ENCODE measurements at places on chromosomes 3 and 15. TPM values are rescaled to one million over a fixed set of nuclear protein-coding genes. Genes with fewer than 3 reads are reported as not detected.

FILIP1L gene
- 15.5 TPM for total RNA-seq

CHRNA7 gene
- 0.55 TPM for total RNA-seq

NEK10 gene
- 0.70 TPM for total RNA-seq

ANKRD34C gene
- total RNA-seq, result not detected

CLRN1 gene
- not detected for total RNA-seq

UBXN7 gene
- 50.7 TPM for total RNA-seq

GOLGA6L7 gene
- not detected for total RNA-seq

CKMT1A gene
- not detected for total RNA-seq

PCSK6 gene
- 1.5 TPM for total RNA-seq

TGM4 gene
- not detected for total RNA-seq

CYP19A1 gene
- 1.0 TPM for total RNA-seq

TMEM212 gene
- not detected for total RNA-seq

SMCO1 gene
- total RNA-seq, result not detected

RTP3 gene
- total RNA-seq, result not detected

HYAL1 gene
- 0.14 TPM for total RNA-seq

MINDY4B gene
- not detected for total RNA-seq

OR5K1 gene
- total RNA-seq, result not detected

EEF1AKMT4 gene
- total RNA-seq, result 4.1 TPM

SEMA7A gene
- 26.4 TPM for total RNA-seq

POMGNT2 gene
- total RNA-seq, result 9.0 TPM

SPTBN5 gene
- total RNA-seq, result 0.91 TPM

UTS2B gene
- total RNA-seq, result not detected

AP2M1 gene
- total RNA-seq, result 218 TPM

MESP2 gene
- total RNA-seq, result not detected

PLD1 gene
- total RNA-seq, result 2.0 TPM

IQCB1 gene
- 30.2 TPM for total RNA-seq

ROBO2 gene
- total RNA-seq, result not detected

C3orf70 gene
- total RNA-seq, result 0.07 TPM

RASL12 gene
- not detected for total RNA-seq

B4GALT4 gene
- 10.9 TPM for total RNA-seq

CATSPER2 gene
- total RNA-seq, result 1.3 TPM

SEMA5B gene
- not detected for total RNA-seq

GP9 gene
- not detected for total RNA-seq

DUT gene
- total RNA-seq, result 349 TPM

RTP1 gene
- total RNA-seq, result not detected

CCR9 gene
- 3.2 TPM for total RNA-seq

SPINK8 gene
- total RNA-seq, result not detected

SLC28A2 gene
- total RNA-seq, result not detected

ZNF662 gene
- not detected for total RNA-seq

CTXN2 gene
- not detected for total RNA-seq

CHRFAM7A gene
- total RNA-seq, result 0.73 TPM

TM4SF1 gene
- not detected for total RNA-seq

CLDN11 gene
- total RNA-seq, result not detected

TTLL13 gene
- total RNA-seq, result 1.1 TPM

CBLB gene
- total RNA-seq, result 125 TPM

AEN gene
- total RNA-seq, result 55.7 TPM

ZKSCAN7 gene
- total RNA-seq, result 2.4 TPM

TRAT1 gene
- total RNA-seq, result 53.8 TPM

ANKUB1 gene
- total RNA-seq, result not detected

CCR8 gene
- 3.7 TPM for total RNA-seq
